ENCODE measurements at places on chromosomes 3 and 15.

DNA sequence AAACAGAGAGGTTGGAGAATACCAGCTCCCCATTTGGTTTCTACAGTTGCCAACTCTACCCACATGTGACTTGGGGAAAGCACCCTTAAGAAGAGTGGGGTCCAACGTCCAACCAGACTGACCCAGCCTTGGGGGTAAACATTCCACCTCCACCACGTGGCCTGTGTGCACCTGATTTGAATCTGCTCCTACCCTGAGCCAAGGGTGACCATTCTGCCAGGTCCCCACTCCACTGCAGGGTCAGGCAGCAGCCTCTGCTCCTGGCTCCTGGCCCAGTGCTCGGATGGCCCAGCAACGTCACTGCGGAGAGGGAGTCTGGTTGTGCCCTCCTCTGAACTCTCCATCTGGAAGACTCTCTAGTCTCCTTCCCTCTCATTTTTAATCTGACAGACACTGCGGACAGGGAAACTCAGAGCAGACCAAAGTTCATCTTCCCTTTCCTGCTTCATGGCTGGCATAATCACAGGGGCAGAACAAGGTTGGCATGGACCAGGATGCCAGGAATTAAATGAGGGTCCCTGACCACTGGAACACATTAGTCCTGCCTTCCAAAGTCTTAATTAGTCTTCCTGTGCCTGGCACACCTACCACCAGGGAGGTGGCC, 29.4 kb downstream of the FHIT start:
- no peak for DNase-seq

DNA sequence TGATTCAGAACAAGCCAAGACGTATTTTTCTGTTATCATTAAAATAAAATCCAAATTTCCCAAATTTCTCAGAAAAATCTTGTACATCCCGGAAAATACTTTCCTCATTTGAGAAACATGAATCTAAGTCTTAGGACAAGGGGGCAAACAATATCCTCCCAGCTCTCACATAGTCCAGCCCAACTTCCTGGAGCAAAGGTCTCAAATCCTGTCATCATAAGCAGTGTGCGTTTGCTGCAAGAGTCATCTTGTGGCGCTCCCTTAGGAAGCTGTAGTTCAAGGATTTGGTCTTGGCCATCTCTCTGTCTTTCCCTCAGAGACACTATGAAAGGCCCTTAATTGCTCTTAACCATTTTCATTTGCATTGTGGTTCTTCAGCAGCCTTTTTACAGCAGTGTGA, 57.5 kb upstream of the GSK3B start:
- DNase-seq: no peak

GRCh38 chr15:48458876-48459275, 127.6 kb downstream of the DUT start:
- DNase-seq: no peak

DNA sequence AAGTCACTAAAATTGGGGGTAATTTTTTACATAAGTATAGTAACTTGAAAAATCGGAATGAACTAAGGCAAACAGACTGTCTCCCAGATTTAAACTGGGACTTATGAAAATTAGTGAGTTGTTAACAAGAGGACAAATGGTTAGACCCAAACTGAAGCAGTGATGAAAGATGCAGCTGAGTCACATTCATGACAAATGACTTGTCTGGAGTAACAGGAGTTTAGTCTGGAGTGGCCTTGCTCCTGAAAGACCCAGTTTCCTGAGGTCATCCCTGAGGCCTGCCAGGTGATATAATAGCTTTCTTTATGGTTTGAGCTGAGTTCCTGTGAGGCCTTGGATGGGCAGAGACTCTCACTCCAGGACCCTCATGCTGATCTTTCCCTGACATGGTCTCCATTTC, 9.6 kb upstream of the CTDSPL start:
- no peak for DNase-seq

- DNase-seq: no peak
Observed at GRCh38 chr3:42165211-42165610, 74.1 kb downstream of the TRAK1 start.

GRCh38 chr3:16239780-16240179, 25.0 kb downstream of the DPH3 start:
- DNase-seq: no peak

DNA sequence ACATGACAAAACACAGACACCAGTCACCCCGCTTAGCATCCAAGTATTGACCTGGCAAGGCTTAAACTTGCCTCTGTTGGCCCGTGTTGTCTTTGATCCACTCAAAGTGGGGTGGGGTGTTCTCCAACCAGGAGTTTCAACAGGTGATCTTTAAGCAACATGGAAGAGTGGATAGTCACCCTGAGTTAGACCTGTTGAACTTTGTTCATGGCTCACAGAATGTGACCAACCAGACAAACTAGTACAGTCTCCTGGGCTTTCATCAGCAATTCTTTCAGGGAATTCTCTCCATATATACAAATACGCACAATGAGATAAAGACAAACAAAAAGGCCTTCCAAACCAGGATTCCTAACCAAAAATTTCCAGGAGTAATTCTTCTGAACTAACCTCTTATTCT, 11.9 kb downstream of the LEKR1 start:
- DNase-seq: no peak

DNA sequence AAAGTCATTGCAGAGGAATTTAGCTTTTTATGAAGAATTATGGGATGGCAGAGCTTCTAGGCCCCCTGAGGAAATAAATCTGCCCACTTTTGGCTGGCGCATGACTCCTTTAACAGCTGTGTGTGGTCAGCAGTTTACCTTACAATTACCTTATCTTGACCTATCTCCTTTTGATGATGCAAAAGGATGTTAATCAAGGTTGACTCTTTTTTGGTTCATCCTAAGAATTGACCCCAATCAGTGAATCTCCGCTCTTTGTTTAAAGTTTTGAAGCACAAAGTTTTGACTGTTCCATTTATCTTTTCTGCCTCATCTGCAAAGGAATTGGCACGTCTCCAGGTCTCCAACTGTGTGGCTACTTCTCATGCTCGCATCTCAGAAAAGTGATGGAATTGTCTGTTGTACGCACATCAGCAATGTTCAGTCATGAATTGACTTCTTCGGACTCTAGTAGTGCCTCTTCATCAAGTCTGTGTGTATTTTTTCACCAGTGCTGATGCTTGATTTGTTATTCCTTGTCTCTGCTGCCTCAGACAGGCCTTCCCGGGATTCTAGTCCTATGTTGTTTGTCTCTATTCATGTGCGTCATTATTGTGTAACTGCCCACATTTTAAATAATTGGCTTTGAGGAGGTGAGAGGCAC, 196.2 kb upstream of the CFAP20DC start:
- peak; percentile 12 for DNase-seq

DNA sequence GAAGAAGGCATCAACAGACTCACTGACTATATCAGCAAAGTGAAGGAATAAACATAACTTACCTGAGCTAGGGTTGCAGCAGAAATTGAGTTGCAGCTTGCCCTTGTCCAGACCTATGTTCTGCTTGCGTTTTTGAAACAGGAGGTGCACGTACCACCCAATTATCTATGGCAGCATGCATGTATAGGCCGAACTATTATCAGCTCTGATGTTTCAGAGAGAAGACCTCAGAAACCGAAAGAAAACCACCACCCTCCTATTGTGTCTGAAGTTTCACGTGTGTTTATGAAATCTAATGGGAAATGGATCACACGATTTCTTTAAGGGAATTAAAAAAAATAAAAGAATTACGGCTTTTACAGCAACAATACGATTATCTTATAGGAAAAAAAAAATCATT, 17.8 kb downstream of the LMOD3 start:
- no peak for DNase-seq

- DNase-seq: no peak
Observed at GRCh38 chr3:62587169-62587568, 213.8 kb upstream of the FEZF2 start.

DNA sequence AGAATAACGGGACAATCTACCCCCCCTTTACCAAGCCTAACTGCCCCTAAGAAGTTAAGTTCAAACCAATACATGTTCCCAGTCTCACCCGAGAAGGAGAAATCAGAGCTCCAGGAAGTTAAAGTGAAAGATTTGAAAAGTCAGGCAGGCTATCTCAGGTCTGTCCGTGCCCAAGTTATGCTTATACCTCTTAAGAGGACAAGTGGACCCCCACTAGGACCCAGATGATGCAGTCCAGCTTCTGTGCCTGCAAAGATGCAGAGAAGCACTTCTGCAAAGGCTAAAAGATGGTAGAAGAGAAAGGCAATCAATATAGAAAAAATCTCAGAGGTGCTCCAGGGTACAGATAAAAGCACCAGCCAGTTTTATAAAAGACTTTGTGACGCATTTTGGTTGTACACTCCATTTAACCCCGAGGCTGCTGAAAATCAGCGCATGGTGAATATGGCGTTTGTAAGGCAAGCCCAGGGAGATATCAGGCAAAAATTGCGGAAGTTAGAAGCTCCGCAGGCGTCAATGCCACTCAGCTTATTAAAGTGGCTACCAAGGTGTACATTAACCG, 9.8 kb upstream of the SLC9C1 start:
- DNase-seq: no peak

DNA sequence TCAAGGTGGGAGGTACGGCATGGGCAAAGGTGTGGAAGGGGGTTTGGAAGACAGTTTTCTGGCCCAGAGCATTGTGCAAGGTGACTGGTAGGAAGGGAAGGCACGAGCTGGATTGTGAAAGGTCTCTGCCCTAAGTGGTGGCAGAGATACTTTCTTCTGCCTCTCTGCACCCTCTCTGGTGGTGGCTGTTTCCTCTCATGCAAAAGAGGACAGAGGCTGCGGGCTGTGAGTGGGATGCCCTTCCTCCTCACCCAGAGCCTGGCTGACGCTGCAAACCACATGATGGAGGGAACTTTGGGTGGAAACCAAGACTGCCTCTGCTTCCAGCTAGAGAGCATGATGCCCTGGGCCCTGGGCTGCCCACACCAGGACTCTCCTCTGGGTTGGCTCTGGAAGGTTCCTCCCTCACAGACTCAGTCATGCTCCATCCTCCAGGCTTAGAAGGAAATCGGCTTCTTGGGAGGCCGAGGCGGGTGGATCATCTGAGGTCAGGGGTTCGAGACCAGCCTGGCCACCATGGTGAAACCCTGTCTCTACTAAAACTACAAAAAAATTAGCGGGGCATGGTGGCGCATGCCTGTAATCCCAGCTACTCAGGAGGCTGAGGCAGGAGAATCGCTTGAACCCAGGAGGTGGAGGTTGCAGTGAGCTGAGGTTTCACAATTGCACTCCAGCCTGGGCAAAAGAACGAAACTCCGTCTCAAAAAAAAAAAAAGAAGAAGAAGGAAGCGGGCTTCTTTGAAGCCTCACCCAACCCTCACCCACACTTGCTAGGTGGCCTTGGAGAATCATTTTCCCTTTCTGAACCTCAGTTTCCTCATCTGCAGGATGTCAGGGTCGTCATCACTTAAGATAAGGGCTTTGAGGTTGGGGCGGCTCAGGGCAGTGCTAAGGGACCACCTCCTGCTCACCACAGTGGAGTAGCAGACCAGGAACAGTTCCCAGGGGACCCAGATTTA, 8.3 kb downstream of the PSTPIP1 start:
- no peak for DNase-seq

GRCh38 chr3:37993820-37994638, 3.4 kb downstream of the VILL start:
- no peak for DNase-seq
